ENCODE measurements at places on chromosomes 16 and 17.

DNA sequence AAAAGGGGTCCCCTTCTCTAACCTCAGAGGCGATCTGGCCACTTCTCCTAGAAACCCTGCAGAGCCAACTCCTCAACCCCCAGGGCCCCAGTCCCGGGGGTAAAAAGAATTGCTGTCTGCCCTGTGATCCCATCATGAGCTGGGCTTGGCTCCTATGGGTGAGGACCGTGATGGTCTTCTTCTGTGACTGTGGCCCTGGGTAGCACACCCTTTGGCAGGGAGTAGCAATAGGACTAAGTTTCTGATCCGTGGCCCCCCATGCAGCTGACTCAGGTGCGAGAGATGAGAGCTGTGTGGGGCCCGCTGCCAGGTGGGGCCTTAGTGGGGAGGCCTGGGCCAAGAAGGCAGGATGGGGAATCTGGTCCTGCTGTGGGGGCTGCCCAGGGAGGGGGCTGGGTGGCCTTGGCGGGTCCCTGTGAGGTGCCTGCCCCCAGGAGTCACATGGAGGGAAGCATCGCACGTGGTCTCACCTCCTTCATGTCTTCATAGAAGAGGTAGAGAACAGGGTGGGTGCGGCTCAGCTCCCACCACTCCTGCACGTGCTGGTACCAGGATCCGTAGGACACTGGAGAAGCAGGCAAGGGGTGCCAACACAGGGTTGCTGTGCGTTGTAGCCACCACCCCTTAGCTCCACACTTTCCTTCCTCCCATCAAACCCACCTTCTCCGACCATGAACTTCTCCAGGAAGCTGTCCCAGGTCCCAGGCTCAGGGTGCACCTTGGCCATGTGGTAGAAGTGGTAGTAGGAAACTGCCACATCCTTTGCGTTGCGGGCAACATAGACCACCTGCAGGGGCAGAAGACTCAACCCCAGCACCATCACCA lies 3.3 kb downstream of the SULT1A1 start:
- no peak for DNase-seq

DNA sequence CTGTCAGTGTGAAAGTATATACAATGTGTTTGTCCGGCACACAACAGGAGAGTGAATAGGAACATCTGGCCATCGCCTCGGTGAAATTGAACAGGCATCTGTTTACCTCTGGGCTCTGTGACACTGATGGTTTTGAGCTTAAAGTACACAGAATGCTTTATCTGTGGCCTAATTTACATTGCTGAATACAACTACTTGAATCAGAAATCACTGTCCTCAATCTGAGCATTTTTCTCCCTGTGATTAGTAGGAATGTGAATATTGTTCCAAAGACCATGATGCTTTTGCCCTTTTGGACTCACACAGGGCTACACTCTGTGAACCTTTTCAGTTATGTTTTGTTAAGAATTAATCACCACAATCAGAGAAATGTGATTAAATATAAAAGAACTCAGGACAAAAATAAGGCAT lies 323.0 kb upstream of the TBX2 start:
- DNase-seq, result no peak

DNA sequence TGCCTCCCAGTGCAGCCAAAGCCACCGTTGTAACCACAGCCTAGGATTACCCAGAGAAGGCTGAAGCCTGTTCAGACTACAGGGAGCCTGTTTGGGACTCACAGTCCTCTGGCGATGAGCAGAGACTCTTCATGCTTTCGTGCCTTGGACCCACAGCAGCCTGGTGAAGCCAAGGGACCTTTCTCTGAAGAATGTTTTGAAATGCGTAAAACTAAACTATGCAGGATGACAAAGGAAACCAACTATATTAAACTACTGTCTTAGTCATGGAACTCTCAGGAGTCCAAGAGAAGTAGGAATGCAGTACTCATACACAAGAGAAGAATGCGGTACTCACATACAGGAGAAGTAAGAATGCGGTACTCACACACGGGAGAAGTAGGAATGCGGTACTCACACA lies 20.9 kb downstream of the ABR start:
- DNase-seq, result no peak

DNA sequence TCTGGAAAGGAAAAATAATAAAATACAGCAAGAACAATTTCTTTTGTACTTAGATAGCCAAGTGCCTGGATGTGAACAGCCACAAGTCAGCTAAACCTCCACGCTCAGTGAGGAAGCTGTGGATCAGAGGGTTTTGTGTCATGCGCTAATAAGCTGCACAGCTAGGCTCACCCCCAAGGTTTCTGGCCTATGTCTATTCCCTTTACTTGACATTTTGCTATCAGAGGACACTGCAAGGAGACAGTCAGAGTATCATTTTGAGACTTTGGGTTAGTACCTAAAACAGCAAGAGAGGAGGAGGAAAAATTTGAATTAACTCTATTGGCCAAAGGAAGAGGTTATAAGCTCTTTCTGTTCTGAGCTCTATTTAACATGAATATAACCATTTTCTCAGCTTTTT lies 139.3 kb downstream of the KCNJ2 start:
- no peak for DNase-seq

DNA sequence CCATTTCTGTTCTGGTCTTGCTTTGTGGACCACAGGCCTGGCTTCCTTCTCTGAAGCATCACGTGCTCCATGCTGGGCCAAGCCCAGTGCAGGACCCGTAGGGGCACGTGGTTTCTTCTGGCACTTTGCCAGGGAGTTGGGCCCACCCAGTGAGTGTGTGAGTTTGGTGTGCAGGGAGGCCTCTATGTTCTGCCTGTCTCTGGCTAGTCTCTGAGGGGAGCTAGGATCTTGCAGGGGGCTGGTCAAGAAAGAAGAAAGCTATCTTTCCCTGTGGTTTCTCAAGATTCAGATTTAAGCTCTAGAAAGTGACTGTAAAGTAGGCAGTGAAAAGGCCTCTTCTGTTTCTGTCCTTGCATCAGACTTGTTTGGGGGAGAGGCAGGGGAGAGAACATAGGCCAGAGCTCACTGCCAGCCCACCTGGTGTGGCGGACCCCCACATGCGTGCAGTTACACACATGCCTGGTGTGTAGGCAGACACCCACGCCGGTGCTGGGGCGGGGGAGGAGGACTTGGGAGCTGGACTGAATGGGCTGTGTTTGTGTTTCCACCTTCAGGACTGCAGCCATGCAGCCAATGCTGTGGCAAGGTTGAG lies 11.8 kb downstream of the LASP1 start:
- peak; percentile 54 for DNase-seq

GRCh38 chr16:19704321-19705145 lies 13.5 kb downstream of the KNOP1 start:
- no peak for DNase-seq

- no peak for DNase-seq
These were observed 7.4 kb upstream of the ZNF469 start for GRCh38 chr16:88375236-88375975.

DNA sequence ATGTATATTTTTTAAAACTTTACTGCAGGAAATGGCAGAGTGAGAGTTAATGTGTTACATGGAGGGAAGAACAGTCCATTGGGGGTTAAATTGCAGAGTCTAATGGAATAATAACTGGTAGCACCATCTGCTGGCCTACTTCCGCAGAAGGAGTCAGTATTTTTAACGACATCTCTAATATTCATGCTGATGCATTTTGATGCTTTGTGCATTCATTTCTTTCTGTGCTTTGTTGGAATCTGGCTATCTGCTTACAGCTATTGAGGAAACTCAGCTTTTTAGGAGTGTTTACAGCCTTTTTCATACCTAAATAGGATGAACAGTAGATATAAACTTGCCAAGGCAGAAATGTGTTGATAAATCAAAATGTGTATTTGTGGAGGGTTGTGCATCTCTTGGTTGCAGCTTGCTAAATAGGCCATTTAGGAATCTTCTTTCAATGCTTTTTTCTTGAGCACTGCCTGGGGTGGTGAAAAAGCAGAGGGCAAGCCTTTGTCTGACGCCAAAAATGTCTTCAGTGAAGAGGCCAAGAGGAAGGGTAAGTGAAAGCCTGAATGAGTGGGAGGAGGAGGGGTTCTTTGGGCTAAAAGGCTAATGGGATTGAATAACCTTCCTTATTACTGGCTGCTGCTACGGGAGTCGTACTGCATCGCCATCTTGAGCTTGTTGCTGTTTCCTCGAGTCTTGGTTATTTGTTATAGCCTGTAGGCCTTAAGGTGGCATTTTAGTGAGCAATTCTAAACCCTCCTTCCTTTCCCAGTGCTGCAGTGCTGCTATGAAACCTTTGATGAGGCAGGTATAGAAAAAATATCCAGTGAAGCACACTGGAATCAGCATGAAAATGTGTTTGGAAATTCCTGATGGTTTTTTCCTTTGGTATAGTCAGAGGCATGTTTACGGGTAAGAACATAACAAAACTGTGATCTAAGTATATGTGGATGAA lies 153.3 kb downstream of the CHD9 start:
- DNase-seq, result peak; percentile 76

DNA sequence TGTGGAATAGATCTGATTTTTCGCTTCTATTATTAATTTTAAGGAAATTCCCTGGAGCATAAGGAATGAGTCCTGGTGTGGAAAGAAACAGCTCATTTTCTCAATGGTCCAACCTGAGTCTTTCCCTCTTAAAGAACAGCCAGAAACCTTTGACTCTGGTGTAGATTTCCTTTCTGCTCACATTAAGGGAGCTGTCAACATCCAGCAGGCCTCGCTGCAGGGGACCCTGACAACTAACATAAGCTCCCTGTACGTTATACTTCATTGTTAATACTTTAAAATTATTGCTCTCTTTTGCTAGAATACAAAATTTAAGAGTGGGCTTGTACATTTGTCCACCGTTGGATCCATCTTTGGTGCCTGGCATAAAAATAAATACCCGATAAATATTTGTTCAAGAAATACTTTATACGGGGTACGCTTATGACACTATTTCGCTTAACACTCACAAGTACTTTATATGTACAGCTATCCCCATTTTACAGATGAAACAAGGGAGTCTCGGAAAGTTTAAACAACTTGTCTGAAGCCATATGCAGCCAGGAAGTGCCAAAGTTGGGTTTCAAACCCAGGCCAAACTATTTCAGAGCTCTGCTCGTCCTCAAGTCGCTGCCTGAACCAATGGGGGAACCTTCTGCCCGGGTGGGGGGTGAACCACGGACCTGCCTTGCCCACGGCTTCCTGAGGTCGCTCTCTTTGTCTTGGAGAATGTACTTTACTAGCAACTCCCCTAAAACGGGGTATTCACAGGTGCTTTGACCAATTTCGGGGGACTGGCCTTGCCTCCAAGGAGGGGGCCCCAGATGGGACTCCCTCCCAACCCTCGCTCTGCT lies 611 bp downstream of the SMARCE1 start:
- peak; percentile 20 for DNase-seq

DNA sequence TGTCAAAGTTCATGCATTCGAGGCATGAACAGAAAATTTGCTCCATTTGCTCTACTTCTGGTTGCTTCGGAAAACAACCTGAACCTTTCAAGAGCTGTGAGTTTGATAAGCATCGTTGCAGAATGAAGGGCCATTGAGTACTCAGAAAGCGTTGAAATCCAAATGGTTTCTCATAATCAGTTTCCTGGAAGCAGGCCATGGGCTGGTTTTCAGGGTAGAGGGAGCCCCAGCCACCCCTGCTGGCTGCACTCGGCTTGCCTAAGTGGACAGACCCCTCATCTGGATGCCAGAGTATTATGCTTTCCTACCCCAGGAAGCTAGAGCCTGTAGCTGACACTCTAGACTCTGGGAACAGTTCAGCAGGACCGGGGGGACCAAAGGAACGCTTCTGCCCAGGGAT lies 24.4 kb downstream of the SCNN1G start:
- no peak for DNase-seq

GRCh38 chr16:22188267-22188594 lies 17.8 kb upstream of the EEF2K start:
- no peak for DNase-seq

GRCh38 chr17:29866746-29867404 lies 63.2 kb downstream of the SSH2 start:
- DNase-seq, result no peak

- DNase-seq, result no peak
These were observed 100.8 kb upstream of the CORO6 start for GRCh38 chr17:29723278-29724047.

DNA sequence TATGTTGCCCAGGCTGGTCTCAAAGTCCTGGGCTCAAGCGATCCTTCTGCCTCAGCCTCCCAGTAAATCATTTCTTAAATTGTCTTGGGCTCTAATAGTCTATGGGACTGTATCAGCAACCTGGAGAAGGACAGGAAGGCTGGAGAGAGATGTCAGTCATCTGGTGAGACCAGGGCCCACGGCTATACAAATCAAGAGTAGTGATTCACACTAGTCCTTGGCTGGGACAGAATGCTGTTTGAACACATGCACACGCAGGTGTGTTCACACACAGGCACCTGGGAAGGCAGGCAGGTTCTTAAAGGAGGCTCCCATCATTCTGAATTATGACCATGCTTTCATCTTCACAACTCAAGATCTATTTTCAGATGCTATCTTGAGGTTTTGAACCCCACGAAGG lies 14.1 kb downstream of the NQO1 start:
- no peak for DNase-seq

GRCh38 chr16:76926595-76926994 lies 264.4 kb upstream of the MON1B start:
- no peak for DNase-seq

DNA sequence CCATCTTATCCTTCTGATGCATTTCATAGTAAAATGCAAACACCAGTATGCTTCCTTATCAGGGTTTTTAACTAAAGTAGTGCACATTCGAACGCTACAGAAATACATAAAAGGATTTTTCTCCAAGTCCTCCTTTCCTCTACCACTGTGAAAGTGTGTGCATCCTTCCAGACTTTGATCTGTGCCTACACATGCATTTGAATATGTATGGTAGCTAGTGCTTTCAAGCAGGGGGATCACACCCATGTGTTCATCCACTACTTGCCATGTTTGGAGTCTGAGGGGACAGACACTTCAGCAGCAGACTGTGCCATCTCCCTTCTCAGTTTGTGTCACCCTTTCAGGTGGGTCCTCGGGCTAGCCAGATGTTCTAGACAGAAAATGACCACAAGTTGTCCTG lies 14.9 kb downstream of the LDHD start:
- no peak for DNase-seq

- DNase-seq, result peak; percentile 71
These were observed 10.0 kb downstream of the GPR179 start for GRCh38 chr17:38333635-38334295.

GRCh38 chr16:50371936-50372595 lies 3.3 kb upstream of the BRD7 start:
- no peak for DNase-seq

DNA sequence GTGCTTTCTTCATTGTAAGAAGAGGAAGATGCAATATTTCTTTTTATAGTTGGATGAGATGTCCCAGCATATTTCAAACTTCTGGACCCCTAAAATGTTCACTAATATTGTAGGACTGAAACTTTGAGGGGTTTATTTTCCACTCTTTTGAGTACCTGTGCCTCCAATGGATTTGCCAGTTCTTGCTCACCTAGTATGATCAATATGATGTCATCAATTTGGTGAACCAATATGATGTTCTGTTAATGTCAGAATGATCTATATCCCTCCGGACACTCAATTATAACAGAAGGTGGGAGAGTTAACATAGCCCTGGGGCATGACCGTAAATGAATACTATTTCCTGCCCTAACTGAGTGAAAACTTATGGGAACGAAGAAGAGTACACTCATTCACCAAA lies 178.3 kb downstream of the CBLN1 start:
- DNase-seq, result no peak

- DNase-seq, result no peak
These were observed 46.0 kb downstream of the FOXK2 start for GRCh38 chr17:82565551-82565950.
